ENCODE measurements at places on chromosomes 5 and 9. TPM values are rescaled to one million over a fixed set of nuclear protein-coding genes. Genes with fewer than 3 reads are reported as not detected.

IL3 gene
- not detected for total RNA-seq

GRCh38 chr5:59798862-59799667 is 94.5 kb downstream of the PDE4D start:
- no peak for DNase-seq

DNA sequence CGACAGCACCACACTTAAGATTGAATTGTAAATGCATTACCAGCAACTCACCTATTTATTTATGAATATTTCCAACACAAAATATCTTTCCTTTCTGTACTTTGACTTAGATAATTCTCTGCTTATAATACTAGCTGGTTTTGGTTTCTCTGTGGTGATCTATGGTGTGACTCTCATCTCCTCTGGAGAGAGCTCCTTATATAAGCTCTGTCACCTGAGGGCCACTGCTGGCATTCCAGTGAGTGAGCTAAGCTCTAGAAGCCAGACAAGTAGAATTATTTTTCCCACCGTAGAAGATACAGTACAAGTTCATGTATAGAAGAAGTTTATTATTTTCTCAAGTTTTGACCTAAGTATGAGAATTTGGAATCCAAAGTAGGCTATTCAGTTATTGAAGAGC is 111.5 kb downstream of the CDC42SE2 start:
- DNase-seq, result no peak

GRCh38 chr9:133115604-133116345 is 5.3 kb downstream of the RALGDS start:
- DNase-seq, result no peak

All from SJSA1 (cell line).